Stimulated activated CD4-positive, alpha-beta T cell treated with anti-CD3 and anti-CD28 coated beads, Interleukin-4, amount 100 ng/mL, for 24 hours (primary cell): ENCODE measurements at places on chromosomes 1 and 21.

DNA sequence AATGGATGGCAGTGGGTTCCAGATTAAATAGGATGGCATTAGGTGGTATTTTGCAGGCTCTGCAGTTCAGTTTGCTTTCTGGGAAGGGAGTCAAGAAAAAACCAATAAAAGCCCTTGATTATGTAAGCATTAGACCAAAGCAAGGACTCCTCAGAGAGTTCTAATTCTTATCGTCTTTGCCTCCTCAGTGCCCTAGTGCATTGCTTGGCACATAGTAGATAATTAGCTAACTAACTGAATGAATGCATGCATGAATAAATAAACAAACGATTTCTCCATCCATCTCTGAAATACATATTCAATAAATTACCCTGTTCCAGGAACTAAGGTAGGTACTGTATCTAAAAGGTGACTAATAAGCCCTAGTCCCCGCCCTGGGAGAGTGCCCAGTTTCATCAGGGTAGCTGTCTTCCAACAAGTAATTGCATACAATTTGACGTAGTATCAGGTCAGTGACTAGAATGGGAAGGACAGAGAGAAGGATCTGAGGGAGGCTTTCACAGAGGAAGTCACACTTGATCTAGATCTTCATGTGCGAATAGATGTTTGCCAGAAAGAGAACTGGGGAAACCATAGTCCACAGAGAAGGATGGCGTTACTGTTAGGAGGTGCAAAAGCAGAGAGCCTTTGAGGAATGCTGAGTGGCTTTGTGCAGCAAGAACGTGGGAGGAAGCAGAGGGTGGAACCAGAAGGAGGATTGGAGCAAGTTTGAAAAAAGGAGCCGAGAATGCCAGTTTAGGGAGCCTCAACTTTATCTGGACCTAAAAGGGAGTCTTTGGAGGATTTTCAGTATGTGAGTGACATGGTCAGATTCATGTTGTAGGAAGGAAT lies 111.4 kb downstream of the TBX19 start:
- DNase-seq = no peak

DNA sequence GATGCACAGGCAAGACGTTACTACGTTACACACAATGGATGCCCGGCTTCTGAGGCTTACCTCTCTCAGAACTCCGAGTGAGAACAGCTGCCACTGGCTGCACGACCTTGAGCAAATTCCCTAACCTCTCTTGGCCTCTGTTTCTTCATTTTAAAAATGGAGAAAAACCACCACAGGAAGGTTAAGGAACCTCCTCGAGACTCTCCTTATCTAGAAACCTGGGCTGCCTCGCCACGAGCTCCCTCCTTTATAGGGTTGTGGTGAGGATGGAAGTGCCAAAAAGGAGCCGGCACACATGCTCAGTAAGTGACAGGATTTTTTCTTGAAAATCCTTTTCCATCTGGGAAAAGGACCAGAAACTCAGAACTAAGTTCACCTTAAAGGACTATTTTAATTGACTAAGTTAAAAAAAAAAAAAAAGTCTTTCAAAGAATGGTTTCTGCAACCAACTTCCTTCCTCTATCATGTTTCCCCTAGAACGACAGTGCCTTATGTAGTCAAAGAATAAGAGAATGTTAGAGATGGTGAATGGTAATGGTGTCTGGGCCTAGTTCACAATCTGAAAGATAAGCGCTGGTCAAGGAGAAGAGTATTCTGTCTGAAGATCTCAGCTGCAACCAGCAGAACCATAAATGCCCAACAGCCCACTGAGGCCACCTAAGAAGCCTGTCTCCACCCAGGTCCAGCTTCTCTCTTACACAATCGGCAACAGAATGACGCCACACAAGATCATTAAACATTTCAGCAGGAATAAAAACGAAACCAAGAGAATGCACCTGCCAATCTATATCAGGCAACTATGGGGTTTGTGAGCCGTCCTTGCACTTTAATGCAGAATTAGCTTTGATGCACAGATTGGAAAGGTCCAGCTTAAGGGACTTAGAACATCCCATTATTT lies 64.9 kb downstream of the SLC45A1 start:
- DNase-seq = no peak

DNA sequence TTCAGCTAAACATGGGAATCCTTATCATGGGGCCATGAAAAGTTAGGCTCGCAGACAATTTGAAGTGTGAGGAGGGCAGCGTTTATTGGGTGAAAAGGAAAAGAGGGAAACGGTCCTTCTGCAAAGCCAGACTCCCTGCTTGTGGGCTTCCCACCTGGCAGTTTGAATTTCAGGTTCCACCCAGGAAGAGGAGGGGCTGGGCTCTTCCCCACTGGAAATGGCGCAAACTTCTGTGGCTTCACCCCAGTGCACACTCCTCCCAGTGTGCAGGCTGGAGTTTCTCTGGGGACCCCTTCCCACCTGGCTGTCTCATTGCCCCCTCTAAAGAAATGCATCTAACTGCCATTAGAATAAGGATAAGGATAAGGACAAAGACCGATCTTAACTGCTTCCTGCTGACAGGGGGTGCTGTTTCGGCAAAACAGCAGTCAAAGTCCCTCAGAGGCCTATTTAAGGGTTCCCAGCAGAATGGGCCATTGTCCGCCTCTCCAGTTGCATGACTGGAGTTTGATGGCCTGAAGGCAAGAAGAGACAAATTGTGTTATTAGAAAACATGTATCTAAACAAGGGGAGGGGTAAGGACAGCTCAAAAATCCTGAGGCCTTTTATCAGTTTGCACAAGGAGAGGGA lies 20.4 kb downstream of the AIM2 start:
- no peak for DNase-seq

DNA sequence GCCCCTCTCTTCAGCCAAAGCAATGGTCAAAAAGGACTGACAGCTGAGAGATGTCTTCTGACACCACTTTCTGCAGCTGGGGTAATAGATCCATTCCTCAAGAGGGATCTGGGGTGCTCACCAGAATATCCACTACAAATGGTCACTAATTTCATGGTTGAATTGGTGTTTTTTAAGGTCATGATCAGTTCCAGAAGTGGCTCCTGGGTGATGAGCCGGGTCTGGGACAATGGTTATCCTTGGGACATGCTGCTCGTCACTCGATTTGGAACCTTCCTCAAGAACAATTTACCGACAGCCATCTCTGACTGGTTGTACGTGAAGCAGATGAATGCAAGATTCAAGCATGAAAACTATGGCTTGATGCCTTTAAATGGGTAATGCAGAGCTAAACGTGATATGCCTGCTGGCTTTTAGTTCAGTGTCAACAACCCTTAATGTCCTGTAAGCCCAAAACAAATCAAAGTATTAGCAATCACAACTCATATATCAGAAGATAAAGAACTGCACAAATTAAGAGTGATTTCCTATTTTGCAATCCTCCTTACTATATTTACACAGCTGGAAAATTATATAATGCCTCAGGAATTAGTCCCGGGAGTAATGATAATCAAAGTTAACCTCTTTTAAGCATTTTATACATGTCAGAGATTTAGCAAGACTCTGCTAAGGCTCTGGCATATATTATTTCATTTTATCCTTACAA lies 20.1 kb downstream of the FMO3 start:
- DNase-seq = no peak

- DNase-seq = no peak
These were observed 7.1 kb downstream of the CHRNB2 start for GRCh38 chr1:154574716-154575115.

- DNase-seq = no peak
These were observed 79.7 kb downstream of the POFUT2 start for GRCh38 chr21:45207839-45208626.

DNA sequence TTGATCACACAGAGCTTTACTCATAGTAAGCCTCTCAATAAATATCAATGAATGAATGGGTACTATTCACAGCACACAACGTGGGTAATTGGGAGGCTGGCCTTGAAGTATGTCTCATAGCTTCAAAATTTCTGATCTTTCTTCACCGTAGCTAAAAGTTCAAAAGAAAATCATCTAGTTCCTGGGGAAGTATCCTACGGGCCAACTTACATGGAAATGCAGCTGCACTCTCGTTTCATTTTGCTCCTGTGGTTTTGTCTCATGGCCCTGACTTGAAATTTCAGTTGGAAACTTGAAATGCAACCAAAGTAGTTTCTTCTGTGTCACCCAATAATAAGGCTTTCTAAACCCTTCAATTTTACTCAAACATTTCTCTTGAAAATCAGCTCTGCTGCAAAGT lies 76.1 kb upstream of the CNIH3 start:
- DNase-seq = no peak

DNA sequence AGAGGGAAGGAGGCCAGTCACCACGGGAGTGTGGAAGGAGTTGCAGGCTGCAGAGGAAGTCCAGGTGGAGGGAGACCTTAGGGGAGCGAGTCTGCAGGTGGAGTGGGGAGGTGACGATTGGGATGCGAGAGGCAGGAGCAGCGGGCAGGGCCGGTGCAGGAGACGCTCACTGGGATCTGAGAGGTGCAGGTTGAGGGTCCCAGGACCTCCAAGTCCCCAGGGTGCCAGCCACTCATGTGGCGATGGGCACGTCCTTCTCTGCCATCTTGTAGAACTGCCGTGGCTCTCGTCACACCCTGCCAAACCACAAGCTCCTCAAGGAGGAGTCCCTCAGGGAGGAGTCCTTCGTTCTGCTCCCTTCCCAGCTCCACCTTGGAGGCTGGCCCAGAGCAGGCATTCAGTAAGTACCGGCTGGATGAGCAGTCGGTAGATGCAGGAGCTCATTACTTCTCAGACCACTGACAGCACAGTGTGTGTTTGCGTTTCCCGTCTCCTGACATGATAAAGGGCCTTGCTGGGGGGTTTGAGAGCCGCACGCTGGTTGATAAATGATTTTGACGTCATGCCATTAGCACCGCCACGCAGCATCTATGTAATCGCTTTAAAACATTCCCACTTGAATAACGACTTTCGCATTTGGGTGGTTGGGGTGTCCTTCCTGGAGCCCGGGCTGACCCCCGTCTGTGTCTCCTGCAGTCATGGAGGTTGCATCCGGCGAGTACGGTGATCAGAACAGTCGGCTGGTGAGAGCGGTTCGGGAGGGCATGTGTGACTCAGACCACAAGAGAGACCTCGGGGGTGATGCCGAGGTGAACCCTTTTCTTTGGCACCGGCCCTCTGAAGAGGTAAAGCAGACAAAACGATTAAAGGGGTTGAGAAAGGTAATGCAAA lies 27.8 kb downstream of the TFF3 start:
- DNase-seq = no peak

DNA sequence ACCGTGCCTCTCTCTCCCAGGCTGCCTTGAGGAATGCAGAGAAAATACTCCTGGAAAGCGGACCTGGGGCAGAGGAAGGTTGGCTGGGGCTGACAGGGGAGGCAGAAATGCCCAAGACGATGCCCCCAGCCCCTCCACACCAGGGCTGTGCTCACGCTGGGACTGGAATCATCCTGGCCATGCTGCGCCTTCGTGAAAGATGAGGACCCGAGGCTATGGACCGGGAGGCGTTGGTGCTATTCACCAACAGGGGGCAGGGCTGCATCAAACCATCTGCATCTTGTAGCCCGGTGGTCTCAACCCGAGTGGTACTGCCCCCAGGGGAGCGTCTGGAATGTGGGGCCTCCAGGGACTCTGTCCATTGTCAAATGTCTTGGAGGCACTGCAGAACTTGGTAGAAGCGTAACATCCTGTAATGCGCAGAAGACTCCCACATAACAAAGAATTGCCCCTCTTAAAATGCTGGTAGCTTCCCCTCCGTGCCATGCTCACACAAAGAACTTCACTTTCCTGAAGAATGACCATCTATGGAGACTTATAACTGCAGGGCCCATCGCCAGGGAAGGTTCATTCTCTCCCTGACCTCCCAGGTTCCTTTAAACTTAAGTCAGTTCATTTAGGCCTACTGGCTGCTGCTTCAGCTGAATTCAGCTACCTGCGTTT lies 251.2 kb downstream of the RRAGC start:
- peak; percentile 18 for DNase-seq

DNA sequence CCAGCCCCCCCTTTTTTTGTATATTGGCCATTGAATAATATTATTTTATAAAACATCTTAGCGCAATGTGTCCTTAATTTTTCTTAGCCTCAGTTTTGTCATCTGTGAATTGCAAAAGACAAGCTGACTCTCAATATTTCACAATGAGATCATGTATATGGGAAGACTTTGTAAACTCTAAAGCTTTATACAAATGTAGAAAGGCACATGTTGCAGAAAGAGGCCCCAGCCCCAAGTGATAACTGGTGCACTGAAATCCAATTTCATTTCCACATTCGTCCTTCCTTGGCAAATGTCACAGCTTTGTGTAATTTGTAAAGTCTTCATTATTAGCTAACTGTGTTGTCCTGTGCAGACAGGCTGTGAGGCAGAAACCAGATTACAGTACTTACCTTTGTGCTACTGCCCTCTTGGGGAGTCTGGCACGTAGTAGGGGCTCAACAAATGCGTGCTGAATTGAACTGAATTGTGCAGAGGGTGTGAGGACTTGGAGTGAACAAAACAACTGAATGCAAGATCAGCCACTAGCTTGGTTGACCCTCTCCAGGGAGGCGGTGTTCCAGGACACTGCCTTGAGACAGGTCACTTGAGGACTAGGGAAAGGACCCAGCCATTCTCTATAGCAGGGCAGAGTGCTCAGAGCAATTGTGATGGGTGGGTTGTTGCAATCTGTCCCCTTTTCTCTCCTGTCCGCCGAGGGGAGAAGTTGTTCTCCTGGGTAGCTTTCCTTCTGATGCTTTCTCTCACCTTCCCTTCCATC lies 74.6 kb downstream of the LMO4 start:
- DNase-seq = no peak

DNA sequence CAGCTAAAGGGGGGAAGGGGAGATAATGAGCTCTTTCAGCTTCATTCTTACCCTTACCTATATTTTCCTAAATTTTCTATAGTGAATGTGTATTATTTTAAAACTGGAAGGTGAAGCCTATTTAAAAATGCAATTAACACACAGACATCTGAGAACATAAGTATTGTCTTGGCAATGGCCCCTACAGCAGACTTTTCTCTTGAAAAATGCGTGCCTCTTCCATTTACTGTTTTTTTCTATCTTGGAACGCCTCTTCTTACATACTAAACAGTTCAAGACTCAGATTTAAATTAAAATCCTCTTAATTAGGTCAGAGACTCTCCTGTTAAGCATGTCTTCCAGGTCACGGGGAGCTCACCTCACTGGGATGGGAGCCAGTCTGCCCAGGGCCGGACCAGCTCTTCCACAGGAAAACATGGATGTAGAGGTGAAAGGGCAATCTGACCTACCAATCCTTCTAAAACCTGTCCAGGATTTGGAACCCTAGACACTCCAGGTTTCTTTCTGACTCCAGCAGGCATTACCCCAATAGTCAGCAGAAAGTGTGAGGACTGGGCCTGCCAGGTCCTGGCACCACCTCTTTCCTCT lies 137.3 kb downstream of the ZNF281 start:
- DNase-seq = no peak

- DNase-seq = no peak
These were observed 5.4 kb upstream of the TRPM2 start for GRCh38 chr21:44347911-44348451.
